ENCODE measurements at places on chromosomes 2 and 18.

- DNase-seq, result no peak
These were observed 116.8 kb upstream of the GLI2 start for GRCh38 chr2:120618830-120619229.

DNA sequence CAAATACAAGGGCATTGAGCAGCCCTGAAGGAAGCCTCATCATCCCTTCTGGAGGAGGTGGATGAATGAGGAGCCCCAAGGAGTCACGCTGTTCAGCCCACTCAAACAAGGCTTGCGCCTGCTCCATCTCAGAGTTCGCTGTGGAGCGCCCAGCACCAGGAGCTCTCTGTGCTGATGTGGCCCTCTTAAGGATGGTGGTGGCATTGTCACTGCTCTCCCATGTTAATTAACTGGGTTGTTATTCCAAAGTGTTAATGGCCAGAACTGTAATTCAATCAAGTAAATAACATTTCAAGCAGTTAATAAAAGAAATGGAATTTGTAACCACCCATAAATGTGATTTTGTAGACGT is 726.0 kb upstream of the RAB6C start:
- no peak for DNase-seq

DNA sequence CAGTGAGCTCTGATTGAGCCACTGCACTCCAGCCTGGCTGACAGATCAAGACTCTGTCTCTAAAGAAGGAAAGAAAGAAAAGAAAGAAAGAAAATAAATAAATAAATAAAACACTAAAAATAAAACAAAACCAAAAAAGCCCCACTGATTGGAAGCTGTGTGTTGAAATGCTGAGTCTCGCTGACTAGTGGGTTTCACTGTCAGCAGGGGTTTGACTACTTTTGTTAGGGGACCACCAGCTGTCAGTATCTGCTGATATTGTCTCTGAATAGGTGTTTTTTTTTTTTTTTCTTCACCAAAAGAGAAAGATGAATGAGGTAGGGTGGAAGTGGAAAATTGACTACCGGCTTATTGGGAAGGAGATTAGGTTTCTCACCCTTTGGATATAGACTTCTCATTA is 12.8 kb upstream of the ACTR2 start:
- DNase-seq, result no peak

DNA sequence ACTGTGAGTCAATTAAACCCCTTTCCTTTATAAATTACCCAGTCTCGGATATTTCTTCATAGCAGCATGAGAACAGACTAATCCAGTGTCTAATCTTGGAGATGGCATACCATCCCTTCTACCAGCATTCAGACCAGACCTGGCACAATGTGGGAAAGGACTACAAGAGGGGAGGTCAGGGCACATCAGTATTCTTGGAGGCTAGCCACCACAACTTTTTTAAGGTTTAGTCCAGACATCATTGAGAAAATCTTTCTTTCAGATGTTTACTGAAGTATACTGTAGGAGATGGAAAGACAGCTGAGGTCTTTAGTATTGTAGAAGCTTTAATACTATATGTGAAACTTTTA is 4.0 kb downstream of the RALB start:
- DNase-seq, result no peak

DNA sequence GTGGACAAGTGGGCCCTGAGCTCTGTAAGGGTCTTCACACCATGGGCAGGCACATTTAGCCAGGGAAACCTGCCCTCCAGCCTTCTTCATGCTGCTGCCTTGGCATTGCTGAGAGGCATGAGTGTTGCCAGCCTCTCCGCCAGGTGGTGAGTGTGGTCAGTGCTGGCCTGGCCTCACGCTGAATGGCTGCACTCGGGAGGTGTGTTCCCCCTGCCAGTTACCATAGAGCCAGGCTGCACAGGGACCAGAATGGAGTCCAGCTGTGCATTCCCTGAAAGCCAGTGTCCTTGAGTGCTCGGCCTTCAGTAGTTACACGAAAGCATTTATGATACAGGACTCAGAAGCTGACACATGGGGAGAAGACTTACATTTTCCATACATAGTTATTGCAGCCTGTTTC is 139.7 kb downstream of the ATP9B start:
- DNase-seq, result no peak

- DNase-seq, result peak; percentile 1
These were observed 64.2 kb downstream of the EMX1 start for GRCh38 chr2:72981536-72981935.

DNA sequence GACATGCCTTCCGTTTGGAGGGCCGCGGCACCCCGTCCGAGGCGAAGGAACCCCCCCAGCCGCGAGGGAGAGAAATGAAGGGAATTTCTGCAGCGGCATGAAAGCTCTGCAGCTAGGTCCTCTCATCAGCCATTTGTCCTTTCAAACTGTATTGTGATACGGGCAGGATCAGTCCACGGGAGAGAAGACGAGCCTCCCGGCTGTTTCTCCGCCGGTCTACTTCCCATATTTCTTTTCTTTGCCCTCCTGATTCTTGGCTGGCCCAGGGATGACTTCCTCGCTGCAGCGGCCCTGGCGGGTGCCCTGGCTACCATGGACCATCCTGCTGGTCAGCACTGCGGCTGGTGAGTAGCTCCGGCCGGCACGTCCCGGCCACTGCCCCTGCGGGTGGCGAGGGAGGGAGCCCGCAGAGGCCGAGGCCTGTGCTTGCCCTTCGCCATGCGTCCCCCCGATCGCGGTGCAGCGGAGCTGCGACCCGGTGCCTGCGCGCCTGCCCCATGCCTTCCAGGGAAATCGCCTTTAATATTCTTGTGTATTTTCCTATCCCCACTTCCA is 1.2 kb downstream of the BMPR2 start:
- no peak for DNase-seq

DNA sequence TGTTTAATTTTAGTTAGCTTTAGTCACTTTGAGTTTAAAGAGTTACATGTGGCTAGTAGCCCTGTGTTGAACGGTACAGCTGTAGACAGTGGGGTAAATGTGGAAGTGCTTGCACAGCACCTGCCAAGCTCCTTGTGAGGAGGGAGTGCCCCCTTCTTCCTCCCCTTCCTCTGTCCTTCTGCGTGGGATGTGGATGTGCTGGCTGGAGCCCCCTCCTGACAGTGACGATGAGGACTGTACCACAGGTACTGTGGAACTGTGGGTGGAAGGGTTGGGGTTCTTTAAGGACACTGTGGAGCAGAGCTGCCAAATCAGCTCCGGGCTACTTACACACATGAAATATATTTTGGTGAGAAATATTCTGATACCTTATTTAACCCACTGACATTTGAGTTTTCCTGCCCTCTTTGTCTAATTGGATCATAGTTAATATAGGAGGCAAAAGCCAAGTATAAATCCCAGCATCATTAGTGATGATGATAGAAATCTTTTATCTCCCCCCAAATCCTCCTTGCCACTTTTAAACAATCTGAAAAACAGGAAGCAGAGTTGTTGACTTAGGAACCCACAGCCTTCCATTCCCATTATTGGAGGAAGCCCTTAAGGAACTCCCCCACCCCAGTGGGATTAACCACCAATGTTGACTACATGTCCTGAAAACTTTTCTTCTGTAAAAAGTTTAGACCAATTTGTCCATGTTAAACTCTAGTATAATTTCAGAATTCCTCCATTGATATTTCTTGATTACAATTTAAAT is 181.3 kb downstream of the PTPRM start:
- no peak for DNase-seq

- no peak for DNase-seq
These were observed 7.9 kb downstream of the SSB start for GRCh38 chr2:169806586-169806985.

DNA sequence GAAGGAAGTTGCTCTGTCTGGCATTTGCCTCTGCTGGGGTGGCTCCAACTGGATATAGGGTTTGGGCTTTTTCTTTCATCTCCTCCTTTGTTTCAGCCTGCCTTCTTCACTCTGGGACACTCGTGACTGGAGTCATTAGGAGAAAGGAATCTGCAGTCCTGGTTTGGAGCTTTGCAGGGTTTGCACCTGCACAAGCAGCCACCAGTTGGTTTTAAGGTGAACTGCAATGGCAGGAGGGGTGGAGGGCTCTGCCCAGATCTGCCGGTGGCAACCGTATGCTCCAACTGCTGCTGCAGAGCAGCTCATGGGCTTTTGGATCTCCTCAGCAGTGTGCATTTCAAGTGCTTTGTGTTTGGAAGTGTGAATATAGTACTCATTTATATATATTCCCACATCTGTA is 131.3 kb upstream of the MGAT5 start:
- no peak for DNase-seq

- DNase-seq, result no peak
These were observed 569.8 kb downstream of the ARHGAP15 start for GRCh38 chr2:143698888-143699570.

- no peak for DNase-seq
These were observed 21.9 kb downstream of the INO80D start for GRCh38 chr2:206064077-206064476.

GRCh38 chr18:58608216-58608615 is 20.7 kb downstream of the ALPK2 start:
- no peak for DNase-seq

All from NCI-H748 treated with DMSO at 0.1 percent for 48 hours (cell line).